ENCODE measurements at places on chromosomes 1 and 21.

DNA sequence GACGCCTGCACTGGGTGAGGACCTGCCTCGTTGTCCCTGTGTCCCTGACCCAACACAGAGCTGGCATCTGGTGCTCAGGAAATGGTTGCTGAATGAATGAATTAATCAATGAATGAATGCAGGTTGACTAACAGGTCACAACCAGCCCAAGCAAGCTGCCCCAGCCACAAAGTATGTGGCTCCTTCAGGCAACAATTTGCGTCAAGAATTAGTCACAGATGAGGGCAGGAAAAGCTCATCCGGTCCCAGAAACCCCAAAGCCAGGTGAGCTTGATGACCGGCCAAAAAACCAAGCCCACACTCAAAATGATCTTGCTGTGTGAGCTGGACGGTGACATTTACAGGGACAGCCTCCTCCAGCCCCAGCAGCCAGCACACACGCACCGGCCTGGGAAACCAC lies 40.6 kb upstream of the GPR153 start:
- DNase-seq: no peak

GRCh38 chr1:171355727-171356126 lies 41.7 kb downstream of the FMO4 start:
- no peak for DNase-seq

GRCh38 chr21:39110431-39110830 lies 72.8 kb downstream of the PSMG1 start:
- no peak for DNase-seq

GRCh38 chr21:42913476-42913875 lies 12.0 kb downstream of the ERVH48-1 start:
- DNase-seq: no peak

- DNase-seq: no peak
Observed at GRCh38 chr1:24289937-24290595, 29.1 kb upstream of the GRHL3 start.

GRCh38 chr1:214445199-214445598 lies 106.2 kb downstream of the PTPN14 start:
- no peak for DNase-seq

DNA sequence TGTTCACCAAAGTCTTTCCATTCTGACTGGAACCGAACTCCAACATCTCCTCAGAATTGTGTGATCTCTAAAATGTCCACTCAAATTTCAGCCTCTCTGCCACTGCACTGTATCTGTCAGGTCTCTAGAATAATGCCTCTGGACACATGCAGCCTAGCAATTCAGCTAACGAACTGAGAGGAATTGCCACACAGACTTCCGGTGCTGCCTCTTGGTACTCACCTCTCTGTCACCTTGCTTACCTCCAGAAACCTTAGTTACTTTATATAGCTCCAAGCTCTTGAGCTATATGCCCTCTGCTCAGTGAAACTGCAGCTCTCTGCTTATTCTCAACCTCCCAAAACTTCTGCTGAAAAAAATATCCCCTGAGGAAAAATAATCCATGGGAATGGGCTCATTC lies 2.7 kb upstream of the CHRM3 start:
- DNase-seq: no peak

GRCh38 chr1:6466023-6466422 lies at the start of gene TNFRSF25:
Gene TNFRSF25 (minus strand): TSS chr1:6466173. CDS start chr1:6466107, 66 bp downstream.
- DNase-seq: no peak

GRCh38 chr21:18298228-18298627 lies 53.6 kb downstream of the CHODL start:
- DNase-seq: no peak

- no peak for DNase-seq
Observed at GRCh38 chr1:41272601-41273000, 30.5 kb upstream of the SCMH1 start.

DNA sequence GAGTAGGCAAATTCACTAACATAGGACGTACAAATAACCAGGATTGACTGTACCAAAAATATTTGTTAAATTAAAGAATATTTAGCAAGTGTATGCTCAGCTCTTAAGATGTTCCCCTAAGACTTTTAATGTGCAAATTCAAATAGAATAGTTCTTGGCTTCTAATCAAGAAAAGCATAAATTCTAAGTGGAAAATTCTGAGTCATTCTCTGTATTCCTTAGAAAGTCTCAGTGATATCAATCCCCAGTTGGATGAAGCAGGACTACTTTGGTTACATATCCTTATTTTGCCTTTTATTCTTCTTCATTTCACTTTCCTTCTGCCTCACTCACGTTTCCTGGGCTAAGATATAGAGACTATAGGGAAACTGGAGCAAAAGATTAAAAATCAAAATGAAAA lies 130.2 kb downstream of the IFI44 start:
- no peak for DNase-seq

DNA sequence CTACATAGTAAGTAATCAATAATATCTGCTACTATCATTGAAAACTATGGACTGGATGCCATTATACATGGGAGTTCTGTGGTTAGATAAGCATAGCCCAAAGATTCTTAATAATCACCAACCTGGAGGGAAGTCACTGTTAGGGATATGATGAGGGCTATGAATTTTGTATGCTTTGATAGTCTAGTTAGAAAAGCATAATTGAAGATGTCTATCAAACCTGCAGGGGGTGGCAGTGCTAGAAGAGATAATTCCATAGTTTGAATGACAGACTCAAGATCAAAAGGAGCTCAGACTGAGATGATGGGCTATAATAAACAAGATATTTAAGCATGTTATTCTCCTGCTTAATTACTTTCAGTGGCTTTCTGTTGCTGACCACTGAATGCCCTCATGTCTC lies 15.4 kb upstream of the COA6 start:
- DNase-seq: no peak

DNA sequence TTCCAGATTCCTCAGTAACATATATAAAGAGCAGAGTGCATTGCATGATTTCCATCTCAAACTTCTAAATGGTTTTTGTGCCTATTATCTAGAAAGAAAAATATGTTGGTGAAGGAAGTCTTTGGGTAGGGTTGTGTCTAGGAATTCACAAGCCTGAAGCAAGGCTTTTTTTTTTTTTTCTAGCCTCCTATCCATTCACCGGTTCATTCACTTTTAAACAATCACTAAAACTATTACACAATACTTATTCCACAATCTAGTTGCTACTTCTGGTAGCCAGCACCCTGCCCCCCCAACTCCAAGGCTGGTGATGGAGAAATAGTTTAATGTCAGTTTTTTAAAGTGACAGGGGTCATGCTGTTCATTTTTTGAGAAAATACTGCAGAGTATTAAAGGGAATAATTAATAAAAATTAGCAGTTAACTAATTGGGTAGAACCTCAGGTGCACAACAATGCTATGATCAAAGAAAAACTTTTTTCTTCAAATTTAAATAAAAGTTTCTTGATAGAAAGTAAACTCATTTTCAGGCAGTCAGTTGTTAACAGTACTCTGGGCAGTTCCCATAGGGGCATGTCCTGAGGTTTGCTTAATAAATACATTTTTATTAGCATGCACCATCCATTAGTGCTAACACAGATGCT lies 10.9 kb downstream of the IRF2BP2 start:
- no peak for DNase-seq

DNA sequence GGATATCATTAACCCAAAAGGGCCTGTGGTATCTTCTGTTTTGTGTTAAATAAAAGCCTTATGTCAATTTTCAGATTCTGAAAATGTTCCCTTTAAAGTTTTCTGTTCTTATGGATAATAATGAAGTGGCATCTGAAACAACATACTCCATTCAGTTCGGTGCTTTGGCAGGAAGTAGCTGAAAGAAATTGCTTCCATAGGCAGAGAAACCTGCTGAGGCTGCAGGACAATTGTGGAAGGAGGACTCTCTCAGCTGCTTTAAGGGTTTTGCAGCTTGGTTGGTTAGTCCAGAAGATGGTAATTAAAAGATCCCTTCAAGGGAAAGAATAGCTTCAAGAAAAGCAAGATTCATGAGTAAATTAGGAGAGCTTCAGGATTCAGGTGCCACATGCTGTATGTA lies 30.5 kb upstream of the NRIP1 start:
- no peak for DNase-seq

DNA sequence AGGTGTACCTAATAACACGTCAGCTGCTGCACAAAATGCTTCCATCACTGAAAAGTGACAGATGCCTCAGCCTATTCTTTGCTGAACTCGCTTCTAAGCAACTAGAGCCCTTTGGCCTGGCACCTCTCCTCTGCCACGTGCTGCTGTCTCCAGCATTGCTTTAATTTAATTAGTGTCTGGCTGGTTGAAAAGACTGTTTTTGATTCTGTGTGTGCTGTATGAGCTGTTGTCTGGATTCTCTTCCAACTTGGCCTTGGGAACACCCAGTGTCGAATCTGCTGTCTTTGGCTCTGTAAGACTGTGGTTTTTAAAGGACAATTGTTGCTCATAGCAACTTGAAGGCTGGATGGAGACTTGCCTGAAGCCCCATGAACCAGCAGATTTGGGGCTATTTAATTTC lies 109.5 kb downstream of the PSMG1 start:
- DNase-seq: no peak

GRCh38 chr1:76627901-76628300 lies 239.4 kb upstream of the ST6GALNAC5 start:
- no peak for DNase-seq

- DNase-seq: no peak
Observed at GRCh38 chr1:17075470-17076255, 21.8 kb upstream of the SDHB start.

DNA sequence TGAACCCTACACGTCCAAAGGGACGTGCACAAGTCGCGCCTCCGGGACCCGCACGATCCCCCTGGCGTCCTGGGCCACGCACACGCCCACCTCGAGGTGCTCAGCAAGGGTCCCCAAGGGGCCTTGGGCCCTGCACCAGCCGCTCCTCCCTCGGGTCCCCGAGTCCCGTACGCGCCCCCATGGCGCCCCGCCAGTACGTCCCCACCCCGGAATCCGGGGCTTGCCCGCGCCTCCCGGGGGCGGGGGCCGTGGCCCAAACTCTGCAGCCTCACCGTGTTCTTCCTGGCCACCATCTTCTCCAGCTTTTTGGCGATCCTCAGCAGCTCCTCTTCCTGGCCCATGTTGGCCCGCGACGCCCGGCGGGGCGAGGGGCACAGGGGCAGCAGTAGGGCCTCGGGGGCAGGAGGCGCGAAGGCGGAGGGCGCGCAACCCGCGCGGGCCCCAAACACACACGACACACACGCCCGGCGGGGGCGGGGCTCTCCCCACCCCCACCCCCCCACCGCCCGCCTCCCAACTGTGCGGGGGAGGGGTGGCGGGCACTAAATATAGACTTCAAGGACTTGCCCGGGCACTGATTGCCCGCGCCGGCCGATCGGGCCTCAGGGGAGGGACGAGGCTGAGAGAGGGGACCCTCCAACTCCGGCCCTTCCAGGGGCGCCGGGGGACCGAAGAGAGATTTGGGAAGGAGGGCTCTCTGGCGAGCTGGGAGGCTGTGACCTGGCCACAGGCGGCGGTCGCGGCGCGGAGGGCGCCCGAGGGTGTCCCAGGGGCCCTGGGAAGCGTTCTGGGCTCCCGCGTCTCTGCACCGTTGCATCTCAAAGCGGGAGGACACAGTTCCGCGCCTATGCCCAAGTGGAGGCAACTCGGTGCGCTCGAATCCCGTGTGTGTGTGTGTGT lies at the start of gene TCEA3:
Gene TCEA3 (minus strand): TSS at position 456 of the 900 bp plus-strand sequence. CDS start 115 bp downstream, at position 341.
- no peak for DNase-seq

GRCh38 chr1:10634428-10635084 lies 159.8 kb downstream of the PEX14 start:
- no peak for DNase-seq

GRCh38 chr1:217703326-217703725 lies 72.2 kb downstream of the SPATA17 start:
- no peak for DNase-seq

- DNase-seq: no peak
Observed at GRCh38 chr21:26142363-26142762, 28.2 kb downstream of the APP start.

DNA sequence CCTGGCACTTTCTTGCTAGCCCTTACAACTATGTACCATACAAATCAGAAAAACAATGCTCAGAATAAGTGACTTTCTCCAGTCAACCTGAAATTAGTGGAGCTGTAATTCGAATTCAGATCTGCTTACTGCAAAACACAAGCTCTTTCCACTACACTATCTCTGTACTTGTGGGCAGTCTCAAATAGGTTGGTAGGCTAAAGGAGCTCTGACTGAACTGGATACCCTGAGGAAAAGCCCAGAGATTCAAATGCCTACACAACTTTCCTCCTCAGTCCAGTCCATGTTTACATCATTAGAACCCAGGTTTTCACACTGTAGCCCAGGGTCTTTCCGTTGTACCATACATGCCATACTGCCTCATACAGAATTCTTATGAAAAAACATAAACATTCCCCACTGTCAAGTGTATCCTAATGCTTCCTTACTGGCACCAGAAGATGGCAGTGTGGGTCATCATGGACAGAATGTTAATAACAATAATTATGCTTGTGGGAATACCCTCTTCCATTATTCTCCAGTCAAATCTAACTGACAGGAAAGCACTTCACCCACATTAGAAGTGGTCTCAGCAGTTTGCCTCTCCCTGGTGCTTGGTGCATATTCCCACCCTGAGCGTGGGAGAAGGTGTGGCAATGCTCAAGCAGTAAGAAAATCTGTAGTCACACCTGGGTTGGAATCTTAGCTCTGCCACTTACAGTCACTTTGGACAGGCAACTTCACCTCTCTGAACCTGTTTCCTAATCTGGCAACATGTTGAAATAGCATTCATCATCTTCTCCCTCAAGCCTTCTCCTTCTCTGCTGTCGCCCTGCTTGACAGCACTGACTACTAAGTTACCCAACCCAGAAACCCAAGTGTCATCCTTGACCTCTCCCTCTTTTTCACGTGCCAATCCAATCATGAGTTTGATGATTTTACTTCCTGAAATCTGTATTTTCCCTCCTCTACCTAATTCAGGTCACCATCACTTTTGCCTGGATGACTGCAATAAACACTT lies 14.4 kb upstream of the ZFYVE9 start:
- no peak for DNase-seq

- no peak for DNase-seq
Observed at GRCh38 chr1:89701746-89702241, 68.9 kb downstream of the LRRC8C start.

DNA sequence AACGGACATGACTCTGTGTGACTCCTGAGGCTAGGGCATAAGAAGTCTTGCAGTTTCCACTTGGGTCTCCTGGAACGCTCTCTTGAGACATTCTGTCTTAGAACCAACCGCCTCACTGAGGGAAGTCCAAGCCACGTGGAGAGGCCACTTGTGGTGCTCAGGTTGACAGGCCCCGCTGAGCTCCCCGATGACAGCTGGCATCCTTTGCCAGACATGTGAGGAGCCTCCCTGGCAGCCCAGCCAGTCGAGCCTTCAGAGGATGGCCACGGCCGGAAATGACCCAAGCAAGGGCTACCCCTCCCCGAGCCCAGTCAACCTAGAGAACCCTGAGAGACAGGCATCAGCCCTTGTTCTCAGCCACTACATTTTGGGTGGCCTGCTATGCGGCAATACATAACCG lies 20.7 kb downstream of the PLEKHA6 start:
- DNase-seq: no peak

- DNase-seq: no peak
Observed at GRCh38 chr1:65208563-65208973, 60.6 kb downstream of the AK4 start.

GRCh38 chr1:218701131-218701530 lies 356.0 kb downstream of the TGFB2 start:
- DNase-seq: no peak

All from NK-92 treated with Interleukin-12 subunit alpha and Interleukin-12 subunit beta, amount 100 ng/mL, for 24 hours (cell line).